ENCODE measurements at places on chromosomes 7 and 10.

GRCh38 chr10:88952647-88953111, at the start of gene ACTA2:
TSS of gene ACTA2 (minus strand) at chr10:88952773. CDS start at chr10:88948930, 3,843 bp downstream.
- no peak for ATAC-seq

DNA sequence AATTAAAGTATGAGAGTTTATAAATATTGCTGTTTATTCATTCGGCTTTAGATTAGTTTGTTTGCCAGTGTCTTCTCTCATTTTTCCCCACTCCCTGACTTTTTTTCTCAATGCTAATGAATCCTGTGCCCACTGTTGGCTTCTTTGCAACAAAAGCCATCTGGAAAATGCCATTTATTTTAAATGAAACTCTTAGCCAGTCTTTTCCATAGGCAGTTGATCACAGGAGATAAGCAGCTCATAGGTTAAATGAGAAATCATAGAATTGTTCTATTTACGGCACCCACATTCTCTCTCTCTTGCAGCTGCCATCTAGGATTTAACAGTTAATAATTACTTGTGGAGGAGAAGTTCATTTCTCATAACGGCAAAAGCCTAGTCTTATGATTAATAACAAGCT, 249.3 kb upstream of the POM121L12 start:
- ATAC-seq: no peak

DNA sequence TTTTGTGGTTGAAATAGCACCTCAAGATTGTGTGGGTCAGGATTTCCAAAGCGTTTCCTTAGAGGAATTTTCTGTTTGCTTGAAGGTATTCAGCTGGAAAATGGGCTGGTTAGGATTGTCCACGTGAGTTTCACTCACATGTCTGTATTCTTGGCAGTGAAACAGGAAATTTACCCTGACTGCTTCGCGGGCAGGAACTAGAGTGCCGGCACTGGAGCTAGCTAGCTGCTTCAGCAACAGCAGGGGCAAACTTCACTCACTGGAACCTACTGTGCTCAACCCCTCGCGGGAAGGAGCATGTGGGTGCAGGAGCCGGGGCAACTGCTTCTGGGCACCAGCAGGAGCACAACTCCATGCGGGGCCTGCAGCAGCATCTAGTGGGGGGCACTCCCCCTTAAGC, 38.0 kb upstream of the RTKN2 start:
- ATAC-seq: no peak

DNA sequence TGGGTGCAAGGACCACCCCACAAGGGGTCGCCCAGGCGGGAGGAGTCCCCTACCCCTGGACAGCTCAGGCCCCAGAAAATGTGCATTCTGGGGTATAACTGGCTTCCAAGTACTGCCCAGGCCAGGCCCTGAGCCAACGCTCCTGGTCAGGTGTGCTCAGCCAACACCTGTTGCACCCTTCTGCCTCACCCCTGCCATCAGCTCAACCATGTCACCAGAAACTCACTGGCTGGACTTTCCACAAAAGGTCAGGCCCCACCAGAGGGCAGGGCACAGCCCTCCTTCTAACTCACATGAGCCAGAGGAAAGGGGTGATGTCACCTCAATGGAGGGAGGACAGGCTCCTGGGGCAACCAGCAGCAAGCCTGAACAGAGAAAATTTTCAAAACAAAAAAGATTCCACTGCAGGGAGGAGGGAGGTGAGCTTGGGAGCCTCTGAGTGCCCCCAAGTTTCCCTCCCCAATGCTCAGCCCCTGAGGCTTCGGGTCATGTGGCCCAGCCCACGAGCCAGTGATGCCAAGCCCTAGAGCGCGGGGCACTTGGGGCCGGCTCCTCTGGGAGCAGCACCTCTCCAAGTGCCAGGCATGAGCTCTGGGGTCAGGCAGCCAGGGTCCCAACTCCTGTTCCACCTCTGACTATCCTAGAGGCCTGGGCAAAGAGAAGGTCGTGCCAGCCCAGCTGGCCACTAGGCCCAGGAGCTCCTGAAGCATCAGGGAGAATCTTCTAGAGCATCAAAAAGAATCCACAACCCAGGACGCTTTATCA, 2.2 kb downstream of the OGDHL start:
- ATAC-seq: no peak

GRCh38 chr7:28626624-28627262, 214.4 kb downstream of the CREB5 start:
- peak; percentile 45 for ATAC-seq

DNA sequence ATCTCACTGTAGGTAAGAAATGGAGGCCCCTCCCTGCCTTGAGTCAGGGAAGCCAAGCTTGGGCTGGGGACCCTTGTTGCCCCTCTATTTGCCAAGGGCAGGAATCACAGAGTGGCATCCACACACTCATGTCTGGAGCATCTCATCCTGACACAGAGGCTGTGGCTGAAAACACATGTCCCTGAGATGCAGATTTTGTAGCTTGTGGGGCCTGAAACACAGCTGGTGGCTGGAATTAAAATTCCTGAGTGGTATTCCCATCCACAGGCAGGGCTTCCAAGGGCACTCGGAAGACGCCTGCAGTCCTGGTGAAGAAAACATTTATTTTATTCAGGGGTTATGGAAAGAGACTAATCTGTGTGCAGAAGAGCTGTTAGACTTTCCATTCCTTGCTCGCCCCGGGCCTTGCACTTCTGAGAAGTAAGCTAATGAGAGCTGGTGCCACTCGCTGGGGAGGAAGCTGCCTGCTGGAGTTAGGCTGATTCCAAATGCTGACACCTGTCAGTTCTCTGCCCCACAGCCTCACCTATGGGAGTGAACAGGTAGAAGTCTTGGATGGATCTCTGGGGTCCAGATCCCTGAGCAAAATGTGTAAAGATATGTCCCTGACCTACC, 36.0 kb downstream of the C10orf120 start:
- ATAC-seq: no peak

DNA sequence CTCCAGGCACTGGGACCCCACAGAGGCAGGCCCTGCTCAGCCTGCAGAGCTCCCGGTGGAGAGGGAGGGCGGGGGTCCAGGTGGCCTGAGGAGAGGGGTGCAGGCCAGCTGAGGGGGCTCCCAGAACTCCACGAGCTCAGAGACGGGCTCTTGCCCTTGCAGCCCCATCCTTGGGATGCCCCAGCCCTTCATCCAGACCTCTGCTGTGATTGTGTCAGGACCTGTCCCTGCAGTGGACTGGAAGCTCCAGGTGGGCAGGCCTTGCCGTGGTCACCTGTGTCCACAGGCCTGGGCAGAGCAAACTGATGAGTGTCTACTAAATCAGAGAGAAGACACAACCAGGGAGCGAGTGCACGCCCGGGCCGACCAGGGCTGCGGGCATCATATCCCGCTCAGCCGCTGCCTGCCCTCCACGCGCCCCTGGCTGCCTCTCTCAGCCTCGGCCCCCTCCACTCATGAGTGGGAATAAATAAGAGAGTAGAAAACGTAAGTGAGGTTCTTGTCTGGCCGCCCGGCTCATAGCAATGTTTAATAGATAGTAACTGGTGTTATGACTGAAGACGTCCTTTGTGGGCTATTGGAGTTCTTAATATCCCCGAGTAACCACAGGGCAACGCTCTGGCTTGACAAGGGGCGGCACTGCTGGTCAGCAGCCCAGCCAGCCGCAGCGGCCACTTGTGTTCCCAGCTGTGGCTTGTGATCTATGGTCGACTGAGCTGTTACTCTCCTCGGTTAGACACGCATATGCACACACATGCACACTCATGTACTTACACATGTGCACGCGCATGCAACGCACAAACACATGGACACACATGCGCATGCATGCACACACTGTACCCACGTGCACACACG, 105.6 kb downstream of the LHPP start:
- ATAC-seq: no peak

DNA sequence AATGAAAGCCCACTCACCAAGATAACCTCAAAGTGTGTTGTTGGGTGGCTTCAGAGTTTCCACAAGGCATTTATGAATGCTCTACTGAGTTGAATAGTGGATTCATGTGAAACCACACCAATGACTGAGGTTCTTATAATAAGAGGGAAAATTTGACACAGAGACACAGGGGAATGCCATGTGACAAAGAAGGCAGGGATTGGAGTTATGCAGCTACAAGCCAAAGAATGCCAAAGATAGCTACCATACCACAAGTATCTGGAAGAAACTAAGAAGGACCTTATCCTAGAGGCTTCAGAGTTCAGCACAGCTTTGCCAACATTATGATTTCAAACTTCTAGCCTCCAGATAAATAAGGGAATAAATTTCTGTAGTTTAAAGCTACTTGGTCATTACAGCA, 68.0 kb upstream of the PCDH15 start:
- ATAC-seq: no peak

- no peak for ATAC-seq
Observed at GRCh38 chr10:107409522-107409921, 245.0 kb upstream of the SORCS1 start.

GRCh38 chr7:25093268-25093826, 31.7 kb downstream of the CYCS start:
- peak; percentile 88 for ATAC-seq

- no peak for ATAC-seq
Observed at GRCh38 chr7:38310591-38311101, 37.2 kb upstream of the TARP start.

DNA sequence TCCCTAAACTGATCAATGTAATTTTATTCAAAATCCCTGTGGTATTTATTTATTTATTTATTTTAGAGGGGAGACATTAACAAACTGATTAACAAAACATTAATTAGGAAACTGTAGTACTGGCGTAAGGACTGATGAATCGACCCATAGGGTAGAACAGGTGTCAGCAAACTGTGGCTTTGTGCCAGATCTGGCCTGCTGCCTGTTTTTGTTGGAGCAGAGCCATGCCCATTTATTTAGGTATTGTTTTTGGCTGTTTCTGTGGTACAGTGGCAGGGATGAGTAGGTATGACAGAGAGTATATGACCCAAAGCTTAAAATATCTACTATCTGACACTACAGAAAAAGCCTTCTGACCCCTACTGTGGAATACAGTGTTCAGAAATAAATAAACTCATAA, 332.5 kb upstream of the ETV1 start:
- no peak for ATAC-seq

DNA sequence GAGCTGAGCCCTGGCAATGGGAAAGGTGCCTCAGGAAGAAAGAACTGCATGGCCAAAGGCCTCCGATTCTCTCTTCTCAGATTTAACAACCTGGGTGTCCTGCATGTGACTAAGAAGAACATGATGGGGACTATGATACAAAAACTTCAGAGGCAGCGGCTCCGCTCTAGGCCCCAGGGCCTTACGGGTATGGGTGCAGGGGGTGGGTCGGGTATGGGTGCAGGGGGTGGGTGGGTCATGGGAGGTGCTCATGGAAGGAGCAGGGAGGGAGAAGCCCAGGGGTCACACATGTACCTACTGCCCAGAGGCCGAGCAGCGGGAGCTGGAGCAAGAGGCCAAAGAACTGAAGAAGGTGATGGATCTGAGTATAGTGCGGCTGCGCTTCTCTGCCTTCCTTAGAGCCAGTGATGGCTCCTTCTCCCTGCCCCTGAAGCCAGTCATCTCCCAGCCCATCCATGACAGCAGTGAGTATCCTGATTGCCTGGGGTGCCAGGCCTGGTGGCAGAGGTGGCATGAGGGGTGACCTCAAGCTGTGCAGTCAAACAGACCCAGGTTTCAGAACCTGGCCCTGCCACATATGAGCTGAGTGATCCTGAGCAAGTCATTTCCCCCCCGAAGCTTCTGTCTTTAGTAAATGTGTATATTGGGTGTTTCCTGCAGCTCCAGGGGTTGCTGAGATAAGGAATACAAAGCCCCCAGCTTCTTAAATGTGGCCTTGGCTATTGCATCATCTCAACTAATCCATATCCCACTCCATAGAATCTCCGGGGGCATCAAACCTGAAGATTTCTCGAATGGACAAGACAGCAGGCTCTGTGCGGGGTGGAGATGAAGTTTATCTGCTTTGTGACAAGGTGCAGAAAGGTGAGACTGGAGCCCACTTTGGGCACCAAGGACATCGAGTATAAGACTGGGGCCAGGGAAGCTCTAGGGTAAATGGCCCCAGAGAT, 2.0 kb downstream of the NFKB2 start:
- no peak for ATAC-seq

GRCh38 chr10:46097576-46098317, 51.7 kb upstream of the MSMB start:
- ATAC-seq: no peak

DNA sequence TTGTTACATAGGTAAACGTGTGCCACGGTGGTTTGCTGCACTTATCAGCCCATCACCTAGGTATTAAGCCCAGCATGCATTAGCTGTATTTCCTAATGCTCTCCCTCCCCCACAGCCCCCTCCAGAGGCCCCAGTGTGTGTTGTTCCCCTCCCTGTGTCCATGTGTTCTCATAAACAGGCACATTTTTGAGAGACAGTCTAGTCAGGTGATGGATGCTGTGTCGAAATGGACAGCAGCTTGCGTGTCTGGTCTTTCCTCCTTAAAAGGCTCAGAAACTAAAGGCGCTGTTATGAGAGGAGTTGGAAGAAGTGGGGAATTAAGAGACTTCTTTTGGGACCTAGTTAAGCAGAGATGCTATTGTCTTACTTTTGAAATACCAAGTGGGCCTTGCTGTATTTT, 296.0 kb downstream of the BBS9 start:
- no peak for ATAC-seq

DNA sequence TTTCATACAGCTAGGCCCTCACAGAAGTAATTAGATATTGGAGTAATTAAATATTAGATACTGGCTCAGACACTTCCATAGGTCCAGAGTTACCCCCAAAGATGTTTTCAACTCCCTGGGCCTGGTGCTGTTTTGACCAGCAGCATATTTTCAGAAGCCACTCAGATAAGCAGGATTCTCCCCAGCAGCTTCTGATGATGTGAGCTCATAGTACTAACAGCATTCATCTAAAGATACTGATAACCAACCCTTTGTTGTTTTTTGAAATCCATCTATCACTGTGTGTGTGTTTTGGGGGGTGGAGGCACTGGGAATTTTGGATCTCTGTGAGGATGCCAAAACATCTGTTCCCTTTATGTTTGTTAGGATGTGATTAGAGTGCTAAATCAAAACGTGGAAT, 52.7 kb downstream of the VPS50 start:
- ATAC-seq: no peak

DNA sequence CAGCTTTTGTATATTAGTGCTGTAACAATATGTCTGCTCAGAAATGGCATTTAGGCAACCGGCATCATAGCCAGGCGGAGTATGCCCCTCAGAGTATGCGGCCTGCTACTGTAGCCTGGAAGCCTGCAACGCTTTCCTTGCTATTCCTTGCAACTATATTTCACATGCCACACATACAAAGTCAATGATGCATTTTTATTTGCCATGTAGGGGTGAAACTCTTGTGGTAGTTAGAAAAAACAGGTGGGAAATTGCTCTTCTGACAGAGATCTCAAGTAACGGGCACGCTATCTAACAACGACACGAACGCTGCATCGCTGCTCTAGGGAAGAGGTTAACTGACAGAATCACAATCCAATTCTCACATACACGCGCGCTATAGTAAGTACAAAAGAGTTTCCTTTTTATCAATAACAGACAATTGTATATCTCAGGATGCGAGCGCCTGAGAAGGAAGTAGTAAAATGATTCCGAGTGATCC, 5.9 kb downstream of the EBF3 start:
- no peak for ATAC-seq
